OCI-M1 (cell line): ENCODE measurements at places on chromosomes 5 and 9.

DNA sequence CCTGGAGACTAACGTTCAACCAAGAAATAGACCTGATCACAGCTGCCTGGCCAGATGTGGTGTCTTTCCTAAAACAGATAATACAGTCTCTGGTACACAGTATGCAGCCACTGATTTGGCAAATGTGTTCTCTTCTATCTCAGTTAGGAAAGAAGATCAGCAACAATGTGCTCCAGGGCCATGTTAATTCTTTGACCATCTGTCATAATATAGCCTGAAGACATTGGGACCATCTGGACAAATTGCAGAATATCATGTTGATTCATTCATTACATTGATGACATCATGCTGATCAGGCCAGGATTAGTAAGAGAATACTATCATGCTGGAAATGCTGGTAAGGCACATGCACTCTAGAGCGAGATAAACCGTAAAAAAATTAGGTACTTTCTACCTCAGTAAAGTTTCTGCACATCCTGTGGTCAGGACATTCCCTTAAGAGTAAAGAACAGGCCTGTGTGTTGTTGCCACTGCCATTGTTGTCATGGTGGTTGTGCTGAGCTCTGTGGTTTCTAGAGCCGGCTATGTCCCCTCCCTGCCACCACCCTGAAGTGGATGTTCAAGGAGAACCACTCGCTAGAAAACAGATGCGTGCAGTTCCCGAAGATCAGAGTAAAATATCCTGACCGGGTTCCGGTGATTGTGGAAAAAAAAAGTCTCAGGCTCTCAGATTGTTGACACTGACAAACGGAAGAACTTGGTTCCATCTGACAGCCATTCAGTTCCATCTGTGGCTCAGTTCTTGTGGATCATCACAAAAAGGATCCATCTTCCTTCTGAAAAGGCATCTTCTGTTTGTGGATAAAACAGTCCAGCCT lies 6.4 kb upstream of the JMY start:
- DNase-seq: peak; percentile 21

GRCh38 chr5:141322261-141322660 lies 1.7 kb upstream of the TAF7 start:
- DNase-seq: no peak

- no peak for DNase-seq
Observed at GRCh38 chr5:41772785-41773442, 97.3 kb downstream of the OXCT1 start.

- DNase-seq: no peak
Observed at GRCh38 chr5:68529581-68529980, 314.0 kb downstream of the PIK3R1 start.

- DNase-seq: no peak
Observed at GRCh38 chr9:109036744-109037680, 23.7 kb upstream of the CTNNAL1 start.

- DNase-seq: no peak
Observed at GRCh38 chr5:148306446-148306845, 5.8 kb upstream of the SPINK7 start.

DNA sequence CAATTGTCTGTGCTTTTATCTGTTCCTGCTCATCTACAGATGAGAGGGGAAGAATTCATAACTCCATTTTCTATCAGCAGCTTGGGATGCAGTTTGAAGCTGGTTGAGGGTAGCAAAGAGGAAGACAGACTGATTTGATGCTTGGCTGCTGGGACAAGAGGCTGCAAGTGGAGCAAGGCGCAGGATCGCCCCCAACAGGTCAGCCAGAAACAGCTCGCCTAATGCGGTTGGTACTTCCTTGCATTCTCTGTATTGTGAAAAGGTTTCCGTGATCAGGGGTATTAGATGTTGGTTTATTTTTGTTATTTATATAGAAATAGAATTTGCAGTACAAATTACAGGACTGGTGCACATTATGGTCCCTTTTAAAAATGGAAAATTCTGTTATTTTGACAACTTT lies 40.6 kb downstream of the ZNF883 start:
- DNase-seq: peak; percentile 35

- DNase-seq: no peak
Observed at GRCh38 chr5:77103457-77103856, 16.4 kb upstream of the ZBED3 start.

DNA sequence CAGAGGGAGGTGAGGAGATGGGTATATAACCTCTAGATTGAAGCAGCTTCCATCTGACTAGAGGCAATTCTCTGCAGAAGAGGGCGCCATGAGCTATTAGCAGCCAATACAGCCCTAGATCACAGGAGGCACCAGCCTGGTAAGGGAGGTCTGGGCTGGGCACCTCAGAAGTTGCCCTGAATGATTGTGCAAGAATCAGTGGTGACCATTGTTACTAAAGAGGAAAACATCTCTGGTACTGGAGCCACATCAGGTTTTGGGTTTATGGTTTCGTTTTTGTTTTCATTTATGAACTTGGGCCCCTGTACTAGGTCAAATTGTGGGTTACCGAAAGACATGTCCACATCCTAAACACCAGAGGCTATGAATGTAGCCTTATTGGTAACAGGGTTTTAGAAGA lies 342.0 kb downstream of the MLLT3 start:
- DNase-seq: no peak

DNA sequence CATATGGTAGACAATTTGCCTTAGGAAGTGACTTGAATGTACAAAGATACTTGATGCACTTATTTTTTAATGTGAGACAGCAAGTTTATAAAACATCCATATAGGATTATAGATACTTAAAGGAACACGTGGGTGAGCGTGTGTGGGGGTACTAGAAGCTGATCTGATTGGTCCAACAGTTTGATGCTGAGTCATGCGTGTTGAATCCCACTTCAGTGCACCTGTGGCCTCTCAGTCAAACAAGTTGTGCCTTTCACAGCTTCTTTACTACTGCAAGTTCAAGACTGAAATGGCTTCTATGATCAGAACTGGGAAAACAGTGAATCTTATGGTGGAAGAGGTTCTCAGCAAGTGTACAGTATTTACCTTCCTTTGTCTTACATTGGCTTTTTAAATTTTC lies 98.9 kb downstream of the MAP1B start:
- no peak for DNase-seq

DNA sequence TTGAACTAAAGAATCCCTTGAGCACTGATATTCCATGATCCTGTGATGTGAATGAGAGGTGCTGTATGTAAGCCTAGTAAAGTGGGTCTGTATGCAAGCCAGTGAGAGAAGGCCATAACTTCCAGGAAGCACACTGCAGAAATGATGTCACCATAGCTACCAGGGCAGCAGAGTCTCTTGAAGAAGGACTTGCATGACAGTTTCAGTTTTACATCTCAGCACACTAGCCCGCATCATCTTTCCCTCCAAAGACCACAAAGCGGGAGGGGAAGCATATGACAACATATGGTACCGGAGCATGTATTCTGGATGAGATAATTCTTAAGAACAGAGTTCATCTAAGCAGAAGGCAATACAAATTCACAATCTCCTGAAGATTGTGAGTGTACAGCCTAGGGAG lies 37.6 kb upstream of the MAST4 start:
- DNase-seq: peak; percentile 74

- DNase-seq: no peak
Observed at GRCh38 chr5:100575815-100576214, 40.6 kb downstream of the FAM174A start.
